ENCODE measurements at places on chromosomes 3 and 15.

DNA sequence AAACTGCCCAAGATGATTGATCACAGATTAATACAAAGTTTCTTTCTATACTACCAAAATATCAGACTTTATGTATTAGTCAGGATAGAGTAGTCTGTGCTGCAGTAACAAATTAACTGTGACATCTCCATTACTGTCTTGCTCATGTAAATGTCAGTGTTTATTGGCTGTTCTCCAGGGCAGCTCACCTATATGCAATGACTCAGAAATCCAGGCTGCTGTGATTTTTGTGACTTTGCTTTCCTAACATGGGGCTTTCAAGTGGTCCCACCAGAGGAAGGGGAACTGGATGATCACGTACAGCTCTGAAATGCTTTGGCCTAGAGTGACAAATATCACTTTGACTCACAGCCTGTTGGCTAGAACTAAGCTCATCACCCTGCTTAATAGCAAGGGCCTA, 12.9 kb downstream of the PLS1 start:
- DNase-seq: no peak

DNA sequence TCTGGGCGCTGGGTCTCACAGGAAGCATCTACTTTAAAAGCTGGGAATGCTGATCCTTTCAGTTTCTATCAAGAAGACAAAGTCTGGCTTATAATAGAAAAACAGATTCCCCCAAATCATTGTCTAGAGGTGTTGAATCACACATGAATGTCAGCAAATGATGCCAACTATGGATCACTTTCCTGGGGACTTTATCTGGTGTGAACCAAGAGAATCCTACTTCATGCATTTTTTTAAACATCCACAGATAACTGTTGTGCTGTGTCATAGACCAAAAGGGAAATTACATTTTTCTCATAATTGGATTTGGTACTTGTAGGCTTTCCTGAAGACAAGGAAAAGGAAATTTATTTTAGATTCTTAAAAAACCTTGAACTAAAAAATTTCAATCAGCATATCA, 132.7 kb downstream of the CD47 start:
- DNase-seq: no peak

DNA sequence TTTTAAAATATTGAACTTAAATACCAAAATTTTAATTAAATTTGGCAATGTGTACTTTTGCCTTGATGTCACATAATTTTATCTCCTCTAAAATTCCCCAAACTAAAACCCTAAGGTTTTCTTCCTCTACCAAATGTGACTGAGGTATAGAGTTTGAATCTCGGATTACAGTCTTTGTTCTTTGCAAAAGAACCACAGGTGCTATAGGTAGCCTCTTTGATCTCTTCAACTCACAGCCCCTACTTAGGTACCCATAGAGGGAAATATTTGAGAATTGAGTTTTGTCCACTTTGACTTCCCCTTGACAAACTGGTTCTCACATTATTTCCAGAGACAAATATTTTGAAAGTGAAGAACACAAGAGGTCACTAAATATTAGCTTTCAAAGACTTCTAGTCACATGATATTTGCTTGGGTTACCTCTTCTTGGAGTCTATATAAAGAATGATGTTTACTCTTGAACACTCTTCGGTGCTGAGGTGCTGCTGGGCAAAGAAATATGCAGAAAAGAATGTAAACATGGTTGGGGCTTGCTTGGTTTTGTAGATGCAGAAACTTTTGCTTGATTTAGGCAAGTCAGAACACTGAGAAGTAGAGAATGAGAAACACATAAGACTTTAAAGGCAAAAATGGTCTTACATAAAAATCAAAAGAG, 120.8 kb upstream of the MCTP2 start:
- DNase-seq: no peak

DNA sequence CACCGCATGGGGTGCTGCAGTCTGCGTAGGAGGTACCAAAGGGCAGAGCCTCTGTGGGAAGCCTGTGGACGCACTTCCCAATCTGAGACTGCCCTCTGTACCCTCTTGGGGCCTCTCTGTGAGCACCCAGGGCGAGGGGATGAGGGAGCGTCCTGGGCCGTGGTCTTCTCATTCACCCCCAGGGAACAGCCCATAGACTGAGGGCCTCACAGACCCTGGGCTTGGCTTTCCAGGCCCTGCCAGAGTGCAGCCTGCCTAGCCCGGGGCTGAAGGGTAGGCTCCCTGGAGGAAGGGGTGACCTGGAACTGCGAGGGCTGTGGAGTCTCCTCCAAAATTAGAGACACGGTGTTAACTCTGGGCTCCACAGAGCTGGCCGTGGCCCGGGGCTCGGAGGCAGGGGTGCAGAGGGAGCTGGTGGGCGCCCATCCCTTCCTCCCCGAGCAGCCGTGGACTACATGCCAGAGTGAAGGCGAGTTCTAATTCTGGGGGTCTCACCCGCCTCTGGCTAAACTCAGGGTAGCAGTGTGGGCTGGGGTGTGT, 468 bp upstream of the SPTBN5 start:
- DNase-seq: no peak

- DNase-seq: no peak
Observed at GRCh38 chr3:127394984-127395662, 107.3 kb upstream of the PRR20G start.
